SK-N-SH treated with all-trans-retinoic acid at 6 μM for 48 hours (cell line): ENCODE measurements at places on chromosomes 12 and 14.

- ATAC-seq = no peak
Measured at GRCh38 chr12:1656902-1657301, 27.9 kb downstream of the WNT5B start.

DNA sequence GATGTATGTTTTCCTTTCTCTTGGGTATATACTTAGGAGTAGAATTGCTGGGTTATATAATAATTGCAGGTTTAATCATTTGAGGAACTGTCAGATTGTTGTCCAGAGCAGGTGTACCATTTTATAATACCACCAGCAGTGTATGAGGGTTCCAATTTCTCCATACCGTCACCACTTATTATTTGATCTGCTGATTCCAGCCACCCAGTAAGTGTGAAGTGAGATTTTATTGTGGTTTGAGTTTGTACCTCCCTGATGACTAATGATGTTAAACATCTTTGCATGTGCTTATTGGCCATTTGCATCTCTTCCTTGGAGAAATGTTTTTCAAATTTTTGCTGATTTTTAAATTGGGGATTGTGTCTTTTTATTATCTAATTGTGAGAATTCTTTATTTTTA, 15.1 kb downstream of the NCKAP5L start:
- no peak for ATAC-seq

GRCh38 chr14:41385797-41386196, 220.9 kb upstream of the LRFN5 start:
- ATAC-seq = no peak

DNA sequence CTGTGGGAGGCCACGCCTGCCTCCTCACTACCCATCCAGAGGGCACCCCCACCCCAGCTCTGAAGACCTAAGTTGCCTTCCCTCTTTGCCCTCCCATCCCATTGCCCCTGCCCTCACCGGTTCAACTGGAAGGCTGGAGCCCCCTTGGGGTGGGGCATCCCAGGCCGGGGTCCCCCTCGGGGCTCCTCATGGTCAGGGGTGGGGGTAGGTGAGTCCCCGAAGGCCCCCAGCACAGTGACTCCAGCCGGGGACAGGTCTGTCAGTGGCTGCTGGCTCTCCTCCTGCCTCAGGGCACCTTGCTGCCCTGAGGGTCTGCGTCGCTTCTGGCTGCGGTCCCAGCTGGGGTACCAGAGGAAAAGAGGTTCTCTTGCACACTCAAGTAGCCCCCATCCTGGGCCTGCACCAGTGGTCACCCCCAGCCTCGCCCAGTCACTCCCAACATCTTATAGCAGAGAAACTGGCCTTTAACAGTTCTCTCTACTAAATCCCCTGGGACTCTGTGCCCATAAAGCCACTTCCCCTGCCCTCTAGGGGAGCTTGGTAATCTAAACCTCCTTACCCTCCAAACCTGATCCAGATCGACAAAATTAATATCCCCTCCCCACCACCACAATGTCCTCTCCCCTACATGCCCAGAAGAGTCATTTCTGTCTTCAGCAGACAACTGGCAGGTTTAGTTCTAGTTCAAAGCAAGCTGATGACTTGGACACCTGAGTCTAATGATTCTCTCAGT, 5.1 kb downstream of the PIANP start:
- no peak for ATAC-seq

GRCh38 chr12:130911193-130911592, 39.3 kb downstream of the RAN start:
- no peak for ATAC-seq

GRCh38 chr14:104335176-104335575, 196.8 kb downstream of the KIF26A start:
- no peak for ATAC-seq

DNA sequence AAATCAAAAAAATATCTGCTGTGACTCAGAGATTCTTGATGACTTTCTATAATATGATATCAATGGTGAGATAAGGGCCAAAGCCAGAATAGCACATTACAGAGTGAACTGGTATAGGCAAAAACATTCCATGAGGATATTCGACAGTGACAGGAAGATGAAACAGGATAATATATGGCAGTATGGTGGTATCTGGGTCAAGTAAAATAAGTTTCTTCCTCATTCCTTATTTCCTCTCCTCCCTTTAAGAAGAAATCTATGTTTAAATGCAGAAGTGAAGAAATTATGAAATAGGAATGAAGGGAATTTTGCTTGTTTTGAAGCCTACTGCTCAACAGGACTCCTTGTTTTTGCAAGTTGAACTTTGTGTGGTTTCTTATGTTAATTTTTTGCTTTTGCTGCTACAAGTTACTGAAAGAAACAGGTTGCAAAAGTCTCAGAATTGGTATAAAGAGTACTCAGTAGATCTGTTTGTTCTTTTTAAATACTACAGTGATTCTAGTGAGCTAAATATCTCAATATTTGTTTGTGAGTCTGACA, 7.0 kb downstream of the ACSS3 start:
- no peak for ATAC-seq

DNA sequence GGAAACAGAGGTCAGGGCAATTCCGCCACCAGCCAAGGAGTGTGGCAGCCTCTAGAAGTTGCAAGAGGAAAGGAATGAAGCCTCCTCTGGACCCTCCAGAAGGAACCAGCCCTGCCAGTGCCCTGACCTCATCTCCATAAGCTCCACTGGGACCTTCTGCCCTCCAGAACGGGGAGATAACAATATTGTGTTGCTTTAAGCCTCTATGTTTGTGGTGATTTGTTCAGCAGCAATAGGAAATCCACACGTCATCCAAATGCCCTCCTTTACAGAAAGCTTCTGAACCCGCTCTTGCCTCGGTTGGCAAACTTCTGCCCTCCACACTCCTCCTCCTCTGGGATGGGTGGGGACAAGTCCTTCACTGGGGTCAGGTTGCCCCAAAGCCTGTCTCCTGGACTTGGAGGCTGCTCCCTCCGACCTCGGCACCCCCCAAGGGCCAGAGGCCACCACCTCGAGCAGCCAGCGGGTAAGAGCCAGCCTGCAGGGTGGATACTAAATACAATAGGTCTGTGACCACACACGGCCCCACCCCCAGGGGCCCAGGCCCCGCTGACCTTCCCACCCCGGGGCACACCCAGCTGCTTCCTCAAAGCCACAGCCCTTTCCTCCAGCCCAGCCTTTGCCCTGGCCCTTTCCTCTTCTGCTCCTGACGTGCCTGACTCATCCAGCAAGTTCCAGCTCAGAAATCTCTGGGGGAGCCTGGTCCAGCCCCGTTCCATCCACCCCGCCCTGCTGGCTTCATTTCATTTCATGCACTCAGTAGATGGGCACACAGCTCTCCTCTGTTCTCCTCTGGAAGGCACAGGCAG, 58.7 kb upstream of the NCOR2 start:
- ATAC-seq = peak; percentile 84

DNA sequence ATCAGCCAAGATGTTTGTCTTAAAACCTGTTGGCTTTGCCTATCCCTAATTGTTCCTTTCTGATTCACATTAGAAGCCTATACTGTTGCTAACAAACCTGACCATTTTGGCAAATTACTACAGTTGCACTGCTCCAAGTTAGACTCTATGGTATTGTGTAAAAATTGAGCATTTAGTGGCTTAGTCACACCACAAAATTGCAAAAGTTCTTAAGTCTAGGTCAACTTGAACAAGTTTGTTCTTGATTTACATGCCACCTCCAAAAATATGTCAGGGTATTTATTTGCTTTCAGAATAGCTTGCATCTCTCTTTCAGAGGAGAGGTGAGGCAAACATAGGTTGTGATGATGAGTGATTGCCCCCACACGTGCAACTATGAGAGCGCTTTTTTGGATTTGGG, 27.0 kb upstream of the PTHLH start:
- ATAC-seq = no peak

- ATAC-seq = no peak
Measured at GRCh38 chr12:106170285-106170684, 31.5 kb upstream of the NUAK1 start.

DNA sequence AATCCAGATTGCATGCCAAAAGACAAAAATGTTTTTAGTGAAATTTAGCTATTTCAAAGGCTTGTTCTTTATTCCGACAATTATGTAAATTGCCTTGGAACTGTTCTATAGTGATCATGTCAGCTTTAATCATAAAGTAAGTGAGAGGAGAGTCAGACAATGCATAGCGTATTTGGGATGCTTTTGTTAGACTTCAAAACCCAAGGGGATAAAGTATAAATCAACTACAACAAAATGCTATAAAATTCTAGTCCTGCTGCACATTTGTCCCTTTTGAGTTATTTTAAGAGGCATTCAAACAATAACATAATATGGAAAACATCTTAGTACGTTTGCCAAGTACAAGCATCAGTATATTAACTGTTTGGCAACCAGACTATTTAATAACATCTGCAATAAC, 11.3 kb downstream of the RTRAF start:
- peak; percentile 47; the same call in 1 of the 3 replicates for ATAC-seq

DNA sequence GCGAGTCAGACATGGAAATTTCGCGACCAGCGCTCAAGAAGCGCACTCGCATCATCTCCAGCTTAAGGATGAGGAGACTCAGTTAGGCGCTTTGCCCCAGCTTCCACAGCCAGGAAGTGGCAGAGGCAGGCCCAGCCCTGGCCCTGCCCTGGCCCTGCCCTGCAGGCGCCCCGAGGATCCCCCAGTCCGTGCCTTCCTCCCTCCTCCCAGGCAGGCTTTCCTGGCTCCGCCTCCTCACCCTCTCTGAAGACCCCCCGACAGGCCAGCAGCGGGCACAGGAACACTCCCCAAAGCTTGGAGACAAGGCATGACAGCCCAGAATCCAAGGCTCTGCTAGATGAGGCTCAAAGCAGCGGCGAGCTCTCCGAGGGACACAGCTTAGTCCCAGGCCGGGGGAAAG, 25.1 kb downstream of the UBR7 start:
- no peak for ATAC-seq

DNA sequence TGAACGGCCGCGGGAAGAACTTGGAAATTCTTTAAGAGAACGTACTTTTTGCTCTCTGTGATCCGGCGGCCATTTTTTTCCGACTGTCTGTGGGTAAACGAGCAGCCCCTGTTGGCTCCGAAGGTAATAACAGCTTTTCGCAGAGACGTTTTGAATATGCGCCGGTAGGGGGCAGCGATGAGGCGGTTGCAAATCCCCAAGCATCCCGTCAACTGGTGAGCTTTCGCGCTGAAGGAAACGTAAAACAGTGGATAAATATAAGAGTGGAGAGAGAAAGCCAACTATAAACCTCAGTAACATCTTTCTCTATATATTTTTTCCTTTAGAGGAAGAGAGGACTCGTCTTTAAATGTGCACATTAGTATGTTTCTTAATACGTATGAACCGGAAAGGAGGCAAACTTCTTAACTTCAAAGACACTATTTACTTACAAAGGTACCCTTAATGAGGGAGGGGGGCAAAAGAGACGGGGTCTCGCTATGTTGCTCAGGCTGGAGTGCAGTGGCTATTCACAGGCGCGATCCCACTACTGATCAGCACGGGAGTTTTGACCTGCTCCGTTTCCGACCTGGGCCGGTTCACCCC, 9.6 kb upstream of the NEMF start:
- ATAC-seq = peak; percentile 42

DNA sequence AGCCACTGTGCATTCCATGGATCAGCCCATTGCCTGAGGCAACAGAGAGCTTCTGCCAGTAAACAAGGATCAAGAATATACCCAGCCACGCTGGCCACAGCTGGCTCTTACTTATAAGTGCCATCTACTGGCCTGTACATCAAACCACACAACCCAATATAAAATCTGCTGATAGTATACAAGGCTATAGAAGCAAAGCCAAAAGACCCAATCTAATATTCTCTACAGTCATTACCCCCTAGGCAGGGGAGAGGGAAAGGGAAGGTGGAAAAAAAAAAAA, 4.4 kb upstream of the FAM186B start:
- ATAC-seq = no peak; the same call in 2 of the 3 replicates

DNA sequence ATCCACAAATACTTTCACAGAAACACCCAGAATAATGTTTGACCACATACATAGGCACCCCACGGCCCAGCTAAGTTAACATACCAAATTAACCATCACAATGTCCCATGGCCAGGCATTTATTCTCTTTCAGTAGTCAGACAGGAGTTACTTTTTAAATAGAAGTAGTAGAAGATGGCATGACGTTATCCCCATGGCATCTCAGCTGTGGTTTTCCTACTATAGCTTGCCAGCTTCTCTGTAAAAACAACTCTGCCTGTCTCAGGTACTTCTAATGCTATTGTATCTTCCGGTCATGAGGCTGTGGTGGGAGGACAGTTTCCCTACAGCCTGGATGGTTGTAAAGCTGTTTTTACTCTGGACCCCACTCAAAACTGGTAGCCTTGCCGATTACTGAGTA, 19.3 kb downstream of the CTSG start:
- no peak for ATAC-seq

- no peak for ATAC-seq
Measured at GRCh38 chr12:28896421-28896820, 252.7 kb upstream of the FAR2 start.

- no peak for ATAC-seq
Measured at GRCh38 chr14:45810152-45810872, 557.3 kb upstream of the MIS18BP1 start.

GRCh38 chr14:58663494-58664111, 25.8 kb downstream of the DACT1 start:
- peak; percentile 65 for ATAC-seq
